Endothelial cell (in vitro differentiated cells): ENCODE measurements at places on chromosomes 11 and 22. TPM values are rescaled to one million over a fixed set of nuclear protein-coding genes. Genes with fewer than 3 reads are reported as not detected.

Gene SPON1
- 120 TPM for total RNA-seq

Gene TNNI2
- not detected for total RNA-seq

Gene C1QTNF5
- 26.0 TPM for total RNA-seq

Gene PRG3
- total RNA-seq, result not detected

Gene MRGPRX3
- total RNA-seq, result 0.21 TPM

Gene CFAP300
- not detected for total RNA-seq

Gene GLYAT
- total RNA-seq, result not detected

DNA sequence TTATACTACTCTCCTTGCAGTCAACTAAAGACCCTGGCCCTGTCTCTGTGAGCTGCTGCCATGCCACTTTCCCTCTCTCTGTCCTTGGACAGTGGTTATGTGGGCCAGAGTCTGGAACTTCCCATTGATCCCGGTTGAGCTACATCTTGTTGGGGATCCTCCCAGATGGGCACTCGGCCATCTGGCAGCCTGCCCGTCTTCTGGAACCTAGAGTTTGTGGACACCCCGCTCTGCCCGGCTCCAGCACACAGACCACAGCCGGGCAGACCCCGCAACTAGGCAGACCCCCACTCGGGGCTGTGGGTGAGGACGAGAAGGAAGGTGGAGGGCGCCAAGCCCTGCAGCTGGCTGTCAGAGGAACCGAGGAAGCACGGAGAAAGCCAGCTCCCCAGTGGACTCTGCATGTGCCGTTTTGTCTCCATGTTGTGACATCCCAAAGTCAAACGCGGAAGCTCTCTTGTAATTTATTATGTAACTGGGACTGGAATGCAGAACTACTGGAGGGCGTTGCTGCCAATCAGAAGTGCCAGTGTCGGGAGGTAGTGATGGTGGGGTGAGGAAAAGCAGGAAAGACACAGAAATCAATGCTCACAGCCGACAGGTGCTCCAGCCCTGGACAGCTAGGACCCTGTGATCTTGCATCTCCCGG is 207.7 kb downstream of the CEP164 start:
- H3K4me1 ChIP-seq, result peaks cover 4% of the 10 kb centered on the region
- no peak overlapping the region for H3K4me3 ChIP-seq
- H3K36me3 ChIP-seq, result no peaks in the 10 kb centered on the region
- H3K27ac ChIP-seq, result no peak overlapping the region

DNA sequence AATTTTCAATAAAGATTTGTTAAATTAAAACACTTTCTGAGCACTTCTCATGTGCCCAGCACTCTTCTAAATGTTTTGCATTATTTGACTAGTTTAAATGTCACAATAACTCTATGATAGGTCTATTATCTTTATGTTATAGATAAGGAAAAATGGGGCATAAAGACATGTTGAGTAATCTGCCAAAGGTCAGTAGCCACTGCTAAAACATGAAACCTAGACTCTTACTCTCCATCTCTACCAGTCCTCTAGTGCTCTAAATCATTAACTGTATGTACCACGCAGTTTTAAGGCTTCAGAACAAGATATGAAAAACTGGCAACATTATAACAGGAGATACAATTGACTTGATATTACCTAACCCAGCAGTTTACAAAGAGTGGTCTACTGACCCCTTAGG is 6.9 kb downstream of the RAB6A start:
- H3K4me3 ChIP-seq, result peak overlapping the region; percentile 44
- peaks cover 5% of the 10 kb centered on the region for H3K36me3 ChIP-seq
- H3K27ac ChIP-seq, result no peak overlapping the region
- DNase-seq, result no peak

DNA sequence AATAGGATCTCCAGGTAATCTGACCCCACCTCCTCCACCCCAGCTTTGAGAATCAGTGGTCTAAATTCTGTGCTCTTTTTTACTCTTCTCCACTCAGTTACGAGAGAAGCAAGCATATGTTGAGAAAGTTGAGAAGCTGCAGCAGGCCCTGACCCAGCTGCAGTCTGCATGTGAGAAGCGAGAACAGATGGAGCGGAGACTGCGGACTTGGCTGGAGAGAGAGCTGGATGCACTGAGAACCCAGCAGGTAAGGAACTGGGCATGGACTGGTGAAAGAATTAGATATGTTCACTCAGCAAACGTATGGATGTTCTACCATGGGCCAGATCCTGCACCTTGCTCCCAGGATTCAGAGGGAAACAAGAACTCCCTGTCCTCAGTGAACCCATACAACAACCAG is 85.7 kb downstream of the AMOTL1 start:
- peaks cover 2% of the 10 kb centered on the region for H3K4me1 ChIP-seq
- peaks cover 3% of the 10 kb centered on the region for H3K27me3 ChIP-seq
- H3K36me3 ChIP-seq, result peaks cover 60% of the 10 kb centered on the region
- no peak for DNase-seq

DNA sequence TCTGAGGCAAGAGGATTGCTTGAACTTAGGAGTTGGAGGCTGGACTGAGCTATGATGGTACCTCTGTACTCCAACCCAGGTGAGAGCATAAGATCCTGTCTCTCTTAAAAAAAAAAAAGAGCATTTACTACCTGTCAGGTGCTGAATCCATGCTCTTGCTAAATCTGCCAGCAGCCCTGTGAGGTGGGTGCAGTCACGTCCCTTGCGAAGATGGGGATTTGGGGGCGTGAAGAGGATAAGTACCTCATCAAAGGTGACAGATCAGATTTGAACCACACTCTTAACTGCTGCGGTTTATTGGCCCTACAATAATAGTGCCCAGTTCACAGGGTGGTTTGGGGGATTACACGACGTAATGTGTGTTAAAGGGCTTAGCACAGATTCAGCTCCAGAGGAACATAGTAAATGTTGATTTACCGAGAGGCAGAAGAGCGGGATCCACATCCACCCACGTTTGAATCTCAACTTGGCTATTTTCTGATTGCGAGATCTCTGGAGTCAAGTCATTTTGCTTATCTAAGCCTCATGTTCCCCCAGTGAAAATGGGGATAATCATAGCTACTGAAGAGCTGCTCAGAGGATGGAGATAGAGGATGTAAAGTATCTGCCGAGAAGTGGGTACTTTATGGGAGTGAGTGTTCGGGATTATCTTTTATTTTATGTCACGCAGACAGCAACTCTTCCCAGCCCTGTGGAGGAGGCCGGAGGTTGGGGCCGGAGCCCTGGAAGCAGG is 28.1 kb upstream of the LRRC10B start:
- H3K27me3 ChIP-seq, result peaks cover 10% of the 10 kb centered on the region
- peaks cover 2% of the 10 kb centered on the region for H3K4me1 ChIP-seq
- DNase-seq, result no peak
- H3K36me3 ChIP-seq, result peaks cover 5% of the 10 kb centered on the region
- peak overlapping the region; percentile 37 for H3K27ac ChIP-seq
- no peak overlapping the region for H3K4me3 ChIP-seq

DNA sequence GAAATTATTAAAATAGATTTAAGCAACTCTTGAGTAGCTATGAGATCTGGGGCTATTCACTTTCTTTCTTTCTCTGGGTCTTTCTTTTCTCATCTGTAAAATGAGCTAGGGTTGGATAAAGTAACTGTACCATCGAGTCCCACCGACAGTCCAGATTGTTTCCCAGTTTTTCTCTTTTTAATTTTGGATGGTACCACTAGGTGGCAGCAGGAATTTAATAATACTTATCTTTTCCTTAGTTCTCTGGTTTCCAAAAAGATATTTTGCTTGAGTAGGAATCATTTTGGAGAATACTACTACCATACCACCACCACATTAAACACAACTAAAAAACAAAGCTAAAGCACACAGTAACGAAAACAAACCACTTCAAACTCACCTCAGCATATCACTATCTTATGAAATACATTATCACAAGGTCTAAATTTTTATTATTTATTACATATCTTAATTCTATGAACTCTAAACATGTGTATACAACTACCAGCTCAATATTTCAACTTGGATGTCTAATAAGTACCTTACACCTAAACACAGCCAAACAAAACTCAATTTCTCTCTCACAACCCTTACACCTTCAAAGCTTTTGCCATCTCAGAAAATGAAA is 584.0 kb downstream of the KCNA4 start:
- H3K27me3 ChIP-seq, result peaks cover 2% of the 10 kb centered on the region
- H3K36me3 ChIP-seq, result no peaks in the 10 kb centered on the region
- no peak for DNase-seq
- H3K27ac ChIP-seq, result no peak overlapping the region
- no peaks in the 10 kb centered on the region for H3K4me1 ChIP-seq
- H3K4me3 ChIP-seq, result no peak overlapping the region

DNA sequence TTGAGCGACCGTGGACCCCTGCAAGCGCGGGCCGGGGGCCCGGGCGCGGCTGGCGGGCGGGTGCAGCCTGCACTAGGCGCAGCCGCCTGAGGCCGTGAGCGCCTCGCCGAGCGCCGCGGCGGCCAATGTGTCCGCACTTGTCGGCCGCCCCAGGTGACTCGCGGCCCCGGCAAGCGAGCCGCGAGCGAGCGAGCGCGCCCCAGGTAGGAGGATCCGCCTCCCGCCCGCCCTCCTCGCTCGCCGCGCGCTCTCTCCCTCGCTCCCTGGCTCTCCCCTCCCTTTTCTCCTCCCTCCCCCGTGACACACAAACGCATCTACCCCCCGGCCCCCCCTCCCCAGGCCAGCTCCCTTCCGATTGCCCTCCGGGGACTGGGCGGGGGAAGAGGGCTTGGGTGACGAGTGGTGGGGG is at the start of gene WNT7B:
TSS of gene WNT7B (minus strand) at position 160 of the 409 bp plus-strand sequence. CDS start 408 bp downstream, outside the sequence.
- peaks cover 4% of the 10 kb centered on the region for H3K4me1 ChIP-seq
- H3K4me3 ChIP-seq, result no peak within 1 kb of the TSS
- DNase-seq, result no peak
- H3K27ac ChIP-seq, result no peak within 1 kb of the TSS
- H3K27me3 ChIP-seq, result peaks cover 21% of the 10 kb centered on the region

DNA sequence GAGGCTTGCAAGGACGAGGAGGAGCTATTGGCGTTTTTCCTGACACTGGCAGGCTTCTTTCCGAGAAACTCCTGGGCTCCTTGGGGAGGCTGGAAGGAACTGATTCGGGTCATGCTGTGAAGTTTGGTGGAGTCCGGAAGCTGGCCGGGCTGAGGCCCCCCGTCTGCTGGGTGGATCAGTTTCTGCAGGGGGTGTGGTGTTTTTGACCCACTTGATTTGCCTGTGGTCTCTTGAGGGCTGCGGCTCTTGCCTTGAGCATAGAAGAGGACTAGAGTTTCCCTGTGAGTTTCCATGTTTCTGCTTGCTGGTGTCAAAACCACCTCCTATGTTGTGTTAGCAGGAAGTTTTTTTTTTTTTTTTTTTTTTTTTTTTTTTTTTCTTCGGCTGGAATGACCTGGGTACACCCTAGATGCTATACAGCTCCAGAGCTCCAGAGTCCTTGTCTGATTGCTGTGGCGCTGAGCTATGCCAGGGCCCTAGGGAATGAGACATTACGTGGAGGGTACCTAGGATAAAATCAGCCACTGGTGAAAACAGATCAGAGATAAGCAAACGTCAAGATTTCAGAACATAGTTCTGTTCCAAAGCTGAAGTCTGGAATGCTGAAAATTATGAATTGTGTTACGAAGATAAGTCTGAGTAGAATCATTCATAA is 728 bp downstream of the TBC1D22A start:
- H3K4me3 ChIP-seq, result peak overlapping the region; percentile 99
- H3K4me1 ChIP-seq, result peaks cover 25% of the 10 kb centered on the region
- H3K27ac ChIP-seq, result peak overlapping the region; percentile 83
- peaks cover 5% of the 10 kb centered on the region for H3K27me3 ChIP-seq
- peaks cover 21% of the 10 kb centered on the region for H3K36me3 ChIP-seq

DNA sequence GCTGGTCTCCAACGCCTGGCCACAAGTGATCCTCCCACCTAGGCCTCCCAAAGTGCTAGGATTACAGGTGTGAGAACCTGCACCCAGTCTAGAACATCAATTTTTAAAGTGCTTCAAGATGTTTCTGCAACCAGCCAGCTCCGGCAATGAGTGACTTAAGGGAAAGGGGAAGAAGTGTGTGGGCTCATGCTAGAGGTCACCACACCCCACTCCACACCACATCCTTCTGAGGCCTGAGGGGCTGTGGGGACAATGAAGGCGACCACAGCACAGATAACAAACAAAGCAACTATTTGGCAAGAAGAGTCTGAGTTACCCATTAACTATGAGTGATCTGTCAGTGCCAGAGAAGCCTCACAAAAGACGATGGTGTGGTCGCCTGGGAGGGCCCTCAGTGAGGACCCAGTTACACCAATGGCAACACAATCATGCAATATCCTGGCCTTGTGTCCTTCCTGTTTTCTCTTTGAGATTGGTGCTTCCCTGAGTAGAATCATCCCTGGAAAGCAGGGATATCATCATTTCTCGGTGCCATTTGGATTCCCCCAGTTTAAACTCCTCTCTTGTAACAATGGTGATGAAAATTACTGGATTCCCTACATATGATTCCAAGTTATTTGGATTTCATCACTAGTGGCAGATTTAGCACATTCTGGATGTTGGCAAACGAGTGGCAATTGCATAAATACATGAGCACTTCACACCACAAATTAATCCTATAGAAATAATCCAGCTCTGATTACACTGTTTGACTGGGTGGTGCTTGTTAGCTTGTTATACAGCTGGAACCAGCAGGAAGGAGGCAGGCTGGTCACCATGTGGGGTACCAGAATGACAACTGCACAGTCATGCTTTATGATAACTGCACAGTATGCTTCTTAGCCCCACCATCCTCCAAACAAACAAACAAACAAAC is 18.4 kb downstream of the ABTB2 start:
- H3K4me1 ChIP-seq, result peaks cover 30% of the 10 kb centered on the region
- no peak for DNase-seq
- H3K27ac ChIP-seq, result no peak overlapping the region
- H3K36me3 ChIP-seq, result peaks cover 9% of the 10 kb centered on the region
- no peak overlapping the region for H3K4me3 ChIP-seq

GRCh38 chr11:113932788-113933187 is 28.2 kb downstream of the HTR3B start:
- no peaks in the 10 kb centered on the region for H3K4me1 ChIP-seq
- no peak overlapping the region for H3K4me3 ChIP-seq
- no peak for DNase-seq
- no peaks in the 10 kb centered on the region for H3K36me3 ChIP-seq
- H3K27ac ChIP-seq, result no peak overlapping the region
- no peaks in the 10 kb centered on the region for H3K27me3 ChIP-seq

DNA sequence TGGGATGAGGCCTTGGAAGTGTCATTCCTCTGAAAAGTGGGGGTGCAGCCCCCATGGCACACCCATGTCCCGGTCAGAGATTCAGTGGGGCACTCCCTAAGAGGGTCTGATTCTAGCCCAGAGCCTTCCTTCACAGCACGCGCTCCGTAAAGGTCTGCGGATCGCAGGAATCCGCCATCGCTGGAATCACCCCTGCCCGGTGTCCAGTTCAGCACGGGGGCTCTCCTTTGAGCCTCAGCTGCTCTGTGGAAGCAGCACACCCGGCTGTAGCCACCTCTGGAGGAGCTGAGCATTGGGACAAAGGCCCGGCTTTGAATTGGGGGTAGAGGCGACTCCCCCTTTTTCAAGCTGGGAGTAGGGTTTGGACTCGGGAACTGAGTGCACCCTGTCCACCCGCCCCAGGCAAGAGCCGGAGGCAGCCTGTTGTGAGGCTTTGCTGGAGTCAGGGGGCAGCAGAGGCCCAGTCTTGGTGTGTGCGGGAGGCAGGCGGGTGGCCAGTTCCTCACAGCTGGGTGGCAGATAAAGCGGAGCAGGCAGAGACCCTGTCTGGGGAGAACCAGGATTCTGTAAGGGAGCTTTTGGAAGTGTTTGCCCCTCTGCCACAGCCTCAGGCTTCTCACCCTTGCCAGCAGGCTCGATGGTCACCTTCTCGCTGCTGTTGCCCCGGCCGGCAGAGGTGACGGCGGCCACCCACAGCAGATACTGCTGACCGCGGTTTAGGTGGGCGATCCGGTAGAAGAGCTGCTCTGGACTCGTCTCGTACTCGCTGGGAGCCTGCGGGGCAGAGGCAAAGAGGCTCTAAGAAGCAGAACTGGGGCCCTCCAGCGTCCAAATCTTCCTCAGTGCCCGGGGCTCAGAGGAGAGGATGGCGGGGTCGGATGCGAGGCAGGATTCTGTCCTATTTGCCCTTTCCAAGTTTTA is 115.9 kb downstream of the CEP164 start:
- no peaks in the 10 kb centered on the region for H3K4me1 ChIP-seq
- no peak overlapping the region for H3K27ac ChIP-seq
- H3K27me3 ChIP-seq, result peaks cover 5% of the 10 kb centered on the region
- H3K36me3 ChIP-seq, result peaks cover 4% of the 10 kb centered on the region
- peak; percentile 79 for DNase-seq
- H3K4me3 ChIP-seq, result no peak overlapping the region
